ENCODE measurements at places on chromosomes 5 and 9. TPM values are rescaled to one million over a fixed set of nuclear protein-coding genes. Genes with fewer than 3 reads are reported as not detected.

GRCh38 chr9:89495824-89496560 is 1.9 kb downstream of the SEMA4D start:
- DNase-seq: no peak

NR4A3 gene
- polyA plus RNA-seq: 0.18 TPM

FABP6 gene
- polyA plus RNA-seq: not detected

DNA sequence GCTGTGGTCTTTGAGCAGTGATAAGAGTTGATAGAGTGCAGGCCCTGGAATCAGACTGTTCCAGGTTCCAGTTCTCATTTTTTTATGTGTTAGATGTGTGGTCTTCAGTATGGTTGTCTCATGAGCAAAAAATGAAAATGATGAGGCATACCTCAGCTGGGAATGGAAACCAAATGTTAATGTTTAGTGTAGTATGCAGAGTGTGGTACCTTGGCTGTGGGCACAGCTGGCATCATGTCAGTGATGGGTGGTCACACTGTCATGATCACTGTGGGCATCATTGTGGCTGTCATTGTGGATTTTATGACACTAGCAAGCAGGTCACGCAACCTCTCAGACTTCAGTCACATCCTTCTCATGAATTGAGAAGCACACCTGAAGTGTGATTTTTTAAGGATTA is 6.4 kb downstream of the ABLIM3 start:
- no peak for DNase-seq

DNA sequence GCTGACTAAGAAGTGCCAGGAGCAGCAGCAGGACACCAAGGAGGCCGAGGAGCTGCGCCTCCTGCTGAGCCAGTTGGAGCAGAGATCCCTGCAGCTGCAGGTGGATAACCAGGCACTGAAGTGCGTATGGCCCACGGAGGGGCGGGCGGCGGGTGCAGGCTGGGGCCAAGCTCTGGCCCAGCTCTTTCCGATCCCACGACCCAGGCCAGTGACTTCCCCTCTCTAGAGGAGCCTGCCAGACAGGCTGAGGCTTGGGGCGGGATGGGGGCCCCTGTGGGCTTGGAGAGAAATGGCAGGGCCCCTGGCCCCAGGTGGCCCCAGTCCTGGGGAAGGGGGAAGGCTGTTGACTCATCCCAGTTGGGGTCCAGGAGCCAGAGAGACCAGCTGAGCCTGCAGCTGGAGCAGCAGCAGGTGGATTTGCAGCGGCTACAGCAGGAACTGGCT is 3.6 kb downstream of the PTRH1 start:
- DNase-seq: no peak

GRCh38 chr9:133035669-133036068 is 4.9 kb downstream of the GTF3C5 start:
- no peak for DNase-seq

DNA sequence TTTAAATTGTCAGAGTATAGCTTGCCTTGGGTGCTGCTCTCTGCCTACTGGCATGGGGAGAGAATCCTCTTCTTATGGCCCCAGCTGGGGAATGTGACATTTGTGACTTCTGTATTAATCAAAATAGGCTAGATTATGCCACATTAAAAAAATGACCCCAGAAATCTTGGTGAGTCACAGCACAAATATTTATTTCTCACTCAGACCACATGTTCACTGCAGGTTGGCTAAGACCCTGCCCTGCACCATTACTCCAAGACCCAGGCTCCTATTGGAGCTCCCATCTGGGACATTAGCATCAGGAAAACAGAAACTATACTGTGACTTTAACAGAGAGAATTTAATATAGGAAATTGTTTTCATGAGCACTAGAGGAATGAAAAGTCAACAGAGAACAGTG is 16.6 kb upstream of the WHRN start:
- DNase-seq: no peak

TSSK1B gene
- polyA plus RNA-seq: 0.12 TPM

DNA sequence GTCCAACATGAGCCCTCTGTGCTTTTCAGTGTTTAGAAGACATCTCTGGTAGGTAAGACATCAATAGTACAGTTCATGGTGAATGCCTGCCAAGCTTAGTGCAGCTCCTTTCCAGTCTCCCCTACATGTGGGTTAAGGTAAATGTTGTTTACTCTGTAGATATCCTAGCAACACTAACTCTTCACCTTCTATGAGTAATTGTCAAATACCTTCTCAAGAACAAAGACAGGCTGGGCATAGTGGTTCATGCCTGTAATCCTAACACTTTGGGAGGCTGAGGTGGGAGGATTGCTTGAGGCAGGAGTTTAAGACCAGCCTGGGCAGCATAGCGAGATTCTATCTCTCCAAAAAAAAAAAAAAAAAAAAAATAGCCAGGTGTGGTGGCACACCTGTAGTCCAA is 18.7 kb upstream of the RASGRF2 start:
- DNase-seq: no peak

NEUROG1 gene
- not detected for polyA plus RNA-seq

DYNC2I2 gene
- 55.2 TPM for polyA plus RNA-seq

FOXD4L4 gene
- polyA plus RNA-seq: not detected

DNA sequence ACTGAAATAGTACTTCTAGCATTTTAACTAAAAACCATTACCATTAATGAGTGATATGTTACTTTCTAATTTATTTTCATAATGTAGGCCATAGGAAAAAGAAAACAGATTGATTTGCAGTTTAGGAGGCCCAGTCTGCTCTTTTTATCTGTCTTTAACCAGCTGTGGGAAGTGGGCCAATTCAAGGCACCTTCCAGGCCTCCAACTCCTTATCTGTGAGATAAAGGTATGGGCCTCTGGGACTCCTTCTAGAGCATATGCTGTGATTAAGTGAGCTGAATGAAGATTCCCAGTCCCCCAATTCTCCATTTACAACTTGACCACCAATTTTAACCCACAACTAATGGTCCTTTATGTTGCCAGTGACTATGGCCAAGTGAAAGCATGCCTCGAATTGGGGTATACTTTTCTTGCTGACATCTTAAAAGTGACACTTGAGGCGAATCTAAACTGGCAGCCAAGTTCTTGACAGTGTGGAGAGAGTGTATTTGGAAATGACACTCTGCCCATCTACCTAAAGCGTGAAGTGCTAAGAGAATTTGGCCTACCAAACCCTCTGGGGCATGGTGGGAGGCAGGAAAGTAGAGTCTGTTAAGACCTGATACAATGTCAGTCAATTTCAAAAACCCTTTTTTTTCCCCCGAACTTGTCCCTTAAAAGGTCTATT is 88.3 kb downstream of the PIK3R1 start:
- no peak for DNase-seq

DNA sequence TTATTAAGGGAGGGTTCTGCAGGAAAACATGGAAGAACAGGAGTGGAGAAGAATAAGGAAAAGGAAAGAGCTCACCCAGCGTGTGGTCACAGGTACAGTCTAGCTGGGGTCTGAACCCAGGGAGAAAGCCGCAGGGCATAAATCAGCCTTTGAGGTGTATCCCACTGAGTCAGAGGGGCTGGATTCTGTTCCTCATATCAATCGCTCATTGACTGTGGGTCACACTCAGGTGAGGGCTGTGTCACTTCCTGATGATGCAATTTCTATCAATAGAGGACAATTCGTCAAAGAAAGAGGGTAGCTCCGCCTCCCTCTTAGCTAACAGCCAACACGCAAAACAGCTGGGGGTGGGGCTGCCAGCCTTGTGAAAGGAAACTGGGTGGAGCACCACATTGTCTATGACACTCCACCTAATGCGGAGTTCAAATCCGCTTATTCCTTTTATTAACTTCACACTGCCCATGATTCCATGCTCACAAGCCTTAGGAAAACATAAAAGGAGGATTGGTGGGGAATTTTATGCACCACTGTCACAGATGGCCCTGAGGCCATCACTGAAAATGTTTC is 176.2 kb downstream of the ICE1 start:
- no peak for DNase-seq

GRCh38 chr9:99818500-99818899 is 3.2 kb upstream of the NR4A3 start:
- no peak for DNase-seq

FBXW11 gene
- polyA plus RNA-seq: 58.1 TPM

DNA sequence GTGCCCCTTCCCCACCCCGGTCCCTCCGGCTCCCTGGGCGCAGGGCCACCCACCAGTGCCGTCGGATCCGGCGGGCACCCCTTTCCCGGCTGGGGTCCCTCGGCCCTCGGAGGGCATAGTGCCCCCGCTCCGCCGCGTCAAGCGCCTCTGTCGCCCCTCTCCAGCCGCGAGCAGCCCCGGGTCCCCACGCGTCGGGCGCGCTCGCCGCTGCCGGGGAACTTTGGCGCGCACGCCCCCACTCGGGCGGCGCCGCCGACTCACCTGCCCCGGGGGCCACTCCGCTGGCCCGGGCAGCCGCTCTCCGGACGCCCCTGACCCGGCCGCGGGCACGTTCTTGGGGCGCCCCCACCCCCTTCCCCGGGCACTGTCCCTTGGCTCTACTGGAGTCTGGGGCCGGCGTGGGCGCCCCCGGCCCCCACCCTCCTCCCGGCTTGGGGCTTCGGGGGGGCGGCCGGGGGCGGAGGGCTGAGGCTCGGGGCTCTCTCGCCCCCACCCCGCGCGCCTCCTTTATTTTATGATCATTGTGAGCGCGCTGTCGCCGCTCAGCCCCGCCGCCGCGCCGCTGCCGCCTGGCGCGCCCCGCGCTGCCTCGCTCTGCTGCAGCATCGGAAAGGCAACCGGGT is 1.1 kb upstream of the FAM78A start:
- DNase-seq: no peak

DNA sequence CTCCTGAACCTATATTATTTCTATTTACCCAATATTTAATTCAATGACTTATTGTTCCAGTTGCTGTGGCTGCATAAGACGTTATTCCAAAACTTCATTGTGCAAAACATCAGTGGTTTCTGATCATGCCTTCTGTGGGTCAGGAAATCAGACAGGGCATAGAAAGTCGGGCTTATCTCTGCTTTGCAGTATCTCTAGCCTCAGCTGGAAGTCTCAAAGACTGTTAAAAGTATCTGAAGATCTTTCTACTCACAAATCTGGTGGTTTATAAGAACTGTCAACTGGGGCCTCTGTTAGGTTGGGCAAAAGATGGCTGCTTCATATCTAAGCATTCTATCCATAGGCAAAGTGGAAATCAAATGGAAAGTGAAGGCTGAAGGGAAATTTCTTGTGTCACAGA is 687.7 kb upstream of the ARRDC3 start:
- DNase-seq: no peak

IL33 gene
- polyA plus RNA-seq: 7.3 TPM

SGCD gene
- polyA plus RNA-seq: 4.0 TPM

C8G gene
- 0.42 TPM for polyA plus RNA-seq

DNA sequence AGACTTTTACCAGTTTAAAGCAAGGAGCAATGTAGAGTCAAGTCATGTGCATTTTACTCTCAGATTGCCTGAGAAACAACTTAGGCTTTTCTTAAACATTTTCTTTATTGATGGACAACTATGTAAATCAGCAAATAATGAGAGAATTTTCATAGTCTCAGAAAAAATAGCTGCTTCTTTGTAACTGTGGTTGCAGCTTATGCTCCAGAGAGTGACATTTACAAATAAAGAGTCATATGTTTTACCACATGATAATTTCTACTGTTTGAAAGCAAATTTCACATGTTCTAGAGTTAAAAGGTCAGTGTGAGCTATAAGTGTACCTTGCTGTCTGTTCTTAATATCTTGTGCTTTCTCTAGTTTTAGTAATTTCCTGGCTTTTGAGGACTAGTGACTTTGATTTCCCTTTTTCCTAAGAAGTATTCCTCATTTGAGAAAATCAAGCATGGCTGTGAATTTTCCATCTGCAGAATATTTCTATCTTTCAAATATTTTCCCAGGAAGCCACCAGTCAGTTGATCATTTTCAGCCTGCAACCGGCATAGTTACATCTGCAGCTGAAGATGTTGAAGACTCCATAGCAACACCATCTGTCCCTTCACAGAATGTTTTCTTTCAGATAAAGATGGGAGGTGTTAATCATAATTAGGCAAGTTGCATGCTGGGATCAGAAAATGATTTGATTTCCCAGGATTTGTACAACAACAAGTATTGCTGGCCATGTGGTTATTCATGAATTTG is 229.9 kb downstream of the SGCD start:
- no peak for DNase-seq

ACSL6 gene
- polyA plus RNA-seq: 1.4 TPM

GRCh38 chr9:114602620-114603019 is 8.5 kb upstream of the TMEM268 start:
- no peak for DNase-seq

GRCh38 chr9:87862536-87863268 is 20.0 kb upstream of the SPATA31E1 start:
- no peak for DNase-seq

DNA sequence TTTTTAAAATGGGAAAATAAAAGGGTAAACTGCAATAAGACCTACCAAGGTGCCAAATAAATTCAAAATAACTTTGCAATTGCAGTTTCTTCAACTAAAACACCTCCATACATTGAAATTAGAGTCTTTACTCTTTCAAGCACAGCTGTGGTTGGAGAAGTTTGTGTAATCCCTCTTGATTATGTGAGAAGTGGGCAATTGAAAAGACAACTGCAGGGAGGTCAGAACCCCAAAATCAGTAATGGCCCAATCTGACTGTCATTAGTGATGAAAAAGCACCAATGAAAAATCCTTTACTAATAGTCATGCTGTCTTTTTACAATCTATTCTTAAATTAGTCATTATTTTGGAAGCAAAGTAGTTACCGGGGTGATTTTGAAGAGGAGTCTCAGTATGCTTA is 116.7 kb upstream of the RGMB start:
- no peak for DNase-seq

GRCh38 chr5:179836225-179837019 is 15.7 kb downstream of the SQSTM1 start:
- no peak for DNase-seq

DNA sequence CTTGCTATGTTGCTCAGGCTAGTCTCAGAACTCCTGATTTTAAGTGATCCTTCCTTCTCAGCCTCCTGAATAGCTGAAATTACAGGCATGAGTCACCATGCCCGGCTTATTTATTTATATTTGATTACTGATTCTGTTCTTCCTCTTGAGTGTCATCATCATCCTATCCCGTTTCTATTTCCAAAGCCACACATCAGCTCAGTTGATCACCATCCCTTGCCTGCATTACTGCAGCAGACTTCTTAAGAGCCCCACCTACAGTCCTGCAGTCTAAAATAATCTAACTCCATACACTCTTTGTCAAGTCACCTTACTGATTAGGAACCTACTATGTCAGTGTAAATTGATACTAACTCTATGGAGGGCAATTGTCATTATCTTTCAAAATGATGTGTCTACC is 138.9 kb upstream of the RAI14 start:
- DNase-seq: no peak
